ENCODE measurements at places on chromosomes 3 and 15.

GRCh38 chr3:69403454-69403853 is 17.6 kb upstream of the FRMD4B start:
- DNase-seq = no peak

DNA sequence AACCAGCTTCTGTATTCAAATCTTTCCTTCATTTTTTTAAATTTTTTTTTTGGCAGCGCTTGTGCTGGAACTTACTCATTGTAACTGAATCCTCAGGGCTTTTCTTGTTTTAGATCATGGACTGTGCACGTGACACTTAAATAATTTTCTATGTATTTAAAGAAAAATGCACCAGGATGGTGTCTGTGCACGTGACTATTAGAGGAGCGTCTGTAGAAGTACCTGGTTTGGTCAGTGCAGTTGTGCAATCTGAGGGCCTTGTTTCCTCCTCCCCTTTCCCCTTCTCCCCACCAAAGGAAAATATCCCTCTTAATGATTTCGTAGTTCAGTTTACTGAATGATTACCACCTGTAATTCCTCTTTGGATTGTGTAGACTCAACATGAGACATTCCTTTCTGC is 31.3 kb downstream of the EDEM1 start:
- no peak for DNase-seq

GRCh38 chr15:67175643-67176071 is 78.8 kb downstream of the AAGAB start:
- DNase-seq = no peak

- DNase-seq = no peak
These were observed 8.1 kb downstream of the MCTP2 start for GRCh38 chr15:94239474-94239873.

DNA sequence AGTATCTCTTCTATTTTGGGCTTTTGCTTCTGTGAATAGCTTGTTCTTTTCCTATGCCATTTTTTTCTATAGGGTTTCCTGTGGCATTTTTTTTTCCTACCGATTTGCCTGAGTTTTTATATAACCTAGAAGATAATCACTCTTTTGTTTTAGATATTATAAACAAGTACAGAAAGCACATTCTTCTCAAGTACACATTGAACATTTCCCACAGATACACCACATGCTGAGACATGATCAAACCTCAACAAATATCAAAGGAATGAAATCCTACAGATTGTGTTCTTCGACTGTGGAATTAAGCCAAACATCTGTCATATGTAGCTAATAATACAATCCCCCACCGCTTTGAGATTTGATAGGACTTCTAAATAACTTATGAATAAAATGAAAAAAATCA is 9.1 kb upstream of the FEM1B start:
- no peak for DNase-seq

- no peak for DNase-seq
These were observed 33.1 kb downstream of the ATP13A5 start for GRCh38 chr3:193345431-193345830.

- DNase-seq = no peak
These were observed 424.1 kb upstream of the KCNMB2 start for GRCh38 chr3:178112134-178112533.

DNA sequence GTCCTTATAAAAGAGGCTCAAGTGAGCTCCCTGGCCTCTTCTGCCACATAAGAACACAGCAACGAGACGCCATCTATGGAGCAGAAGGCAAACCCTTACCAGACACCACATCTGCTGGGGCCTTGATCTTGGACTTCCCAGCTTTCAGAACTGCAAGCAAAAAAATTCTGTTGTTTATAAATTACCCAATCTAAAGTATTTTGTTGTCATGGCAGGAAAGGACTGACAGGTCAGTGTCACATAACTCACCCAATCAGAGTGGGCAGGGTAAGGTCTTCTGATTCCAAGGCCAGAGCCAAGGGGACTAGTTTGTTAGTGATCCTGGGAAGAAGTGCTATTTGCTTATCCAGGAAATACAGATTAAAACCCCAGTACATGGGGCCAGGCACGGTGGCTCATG is 98.9 kb downstream of the HMG20A start:
- no peak for DNase-seq

DNA sequence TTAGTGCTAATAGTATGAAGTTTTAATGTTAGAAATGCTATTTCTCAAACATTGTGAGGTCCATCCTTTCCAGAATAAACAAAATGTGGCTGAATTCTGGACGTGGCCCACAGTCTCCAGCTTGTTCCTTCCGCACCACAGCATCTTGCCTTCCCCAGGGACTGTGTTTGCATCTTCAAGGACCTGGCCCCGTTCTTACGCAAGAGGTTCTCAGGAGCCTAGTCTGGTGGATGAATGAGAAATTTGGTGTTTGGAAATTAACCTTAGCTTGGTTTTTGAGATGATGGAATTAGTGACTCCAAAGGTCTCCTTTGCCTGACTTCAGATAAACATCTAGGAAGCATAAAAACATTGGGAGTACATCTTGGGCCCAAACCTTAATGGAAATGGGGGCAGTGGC is 18.1 kb downstream of the SYNPR start:
- no peak for DNase-seq

- DNase-seq = no peak
These were observed 132.3 kb downstream of the LMLN start for GRCh38 chr3:198092276-198092675.
